ENCODE measurements at places on chromosomes 4 and X.

- DNase-seq: no peak
Measured at GRCh38 chr4:2399216-2399615, 19.2 kb downstream of the ZFYVE28 start.

DNA sequence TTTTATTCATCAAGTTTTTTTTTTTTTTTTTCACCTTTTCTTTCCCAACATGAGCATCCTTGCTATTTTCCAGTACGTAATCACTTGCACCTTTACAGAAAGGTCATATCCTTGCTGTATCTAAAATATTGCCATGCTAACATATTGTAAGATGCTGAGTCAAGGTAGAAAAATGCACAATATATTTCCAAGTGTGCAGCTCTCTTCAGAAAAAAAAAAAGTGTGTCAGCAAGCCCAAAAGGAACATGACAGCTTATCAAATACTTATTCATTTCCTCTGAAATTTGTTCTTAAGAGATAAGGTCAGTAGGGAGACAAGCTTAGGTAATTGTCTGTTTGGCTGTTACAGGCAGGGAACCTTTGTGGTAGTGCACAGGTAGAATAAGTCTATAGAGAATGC lies 27.0 kb downstream of the SH2D1A start:
- no peak for DNase-seq

GRCh38 chr4:148216866-148217814 lies 225.1 kb downstream of the NR3C2 start:
- DNase-seq: no peak

DNA sequence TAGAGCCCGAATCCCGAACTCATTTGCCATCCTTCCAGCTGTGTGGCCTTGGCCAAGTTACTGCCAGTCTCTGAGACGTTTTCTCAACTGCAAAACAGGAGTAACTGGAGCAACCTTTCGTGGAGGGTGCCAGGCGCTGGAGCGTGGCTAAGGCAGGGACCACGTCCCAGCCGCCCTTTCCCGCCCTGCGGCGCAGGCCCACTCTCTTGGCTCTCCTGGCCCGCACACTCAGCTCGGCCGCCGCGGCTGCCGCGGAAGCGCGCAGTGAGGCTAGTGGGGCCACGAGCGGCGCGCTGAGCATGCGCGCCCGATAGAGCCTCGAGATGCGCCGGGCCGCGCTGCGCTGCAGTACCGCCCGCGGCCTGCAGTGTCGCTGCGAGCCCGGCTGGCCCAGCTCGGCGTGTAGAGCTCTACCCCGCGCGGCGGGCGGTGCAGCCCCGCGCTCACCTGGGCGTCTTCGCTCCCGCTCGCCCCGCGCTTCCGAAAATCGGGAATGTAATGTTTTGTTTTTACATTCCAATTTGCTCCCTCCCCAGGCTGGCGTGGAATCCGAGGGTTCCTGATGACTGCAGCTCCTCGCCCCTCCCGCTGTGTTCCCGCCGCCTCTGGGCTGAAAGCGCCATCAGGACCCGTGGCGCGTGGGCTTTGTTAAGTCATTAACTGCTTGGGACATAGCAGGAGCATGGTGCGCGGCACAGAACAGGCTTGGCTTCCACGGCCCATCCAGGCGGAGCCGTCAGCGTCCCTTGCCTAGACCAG lies 4.0 kb upstream of the ZNF518B start:
- DNase-seq: peak; percentile 66

GRCh38 chr4:24114919-24115500 lies 225.2 kb upstream of the PPARGC1A start:
- no peak for DNase-seq

- no peak for DNase-seq
Measured at GRCh38 chr4:154687840-154688239, 56.0 kb upstream of the LRAT start.

- DNase-seq: no peak
Measured at GRCh38 chr4:39406763-39407583, at the start of gene KLB. KLB (plus strand) TSS chr4:39406930; CDS start chr4:39406950, 20 bp downstream.

GRCh38 chrX:118216087-118216486 lies 99.5 kb upstream of the KLHL13 start:
- DNase-seq: no peak

DNA sequence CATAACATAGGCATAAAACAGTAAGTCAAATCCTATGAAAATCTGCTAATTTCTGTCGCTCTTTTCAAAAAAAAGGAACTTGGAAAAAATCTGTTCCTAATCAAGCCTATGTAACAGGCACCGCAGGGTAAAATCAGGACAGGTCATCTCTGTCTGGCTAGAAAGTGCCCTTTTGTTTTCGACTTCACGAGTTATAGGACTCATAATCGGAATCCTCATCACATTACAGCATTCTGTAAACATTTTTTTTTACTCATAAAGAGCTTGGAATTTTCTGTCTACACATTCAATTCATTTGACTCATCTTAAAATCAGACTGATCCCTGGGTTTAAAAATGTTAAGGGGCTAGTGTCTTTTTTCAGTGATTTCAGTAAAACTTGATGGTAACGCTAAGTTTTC lies 181.7 kb upstream of the TBC1D9 start:
- no peak for DNase-seq

GRCh38 chrX:13076176-13076961 lies 31.9 kb upstream of the FAM9C start:
- DNase-seq: no peak

GRCh38 chrX:72408885-72409284 lies 103.2 kb upstream of the CITED1 start:
- no peak for DNase-seq

- no peak for DNase-seq
Measured at GRCh38 chr4:149322203-149322602, 493.4 kb downstream of the IQCM start.

- no peak for DNase-seq
Measured at GRCh38 chr4:156764846-156765245, 206.8 kb downstream of the PDGFC start.

DNA sequence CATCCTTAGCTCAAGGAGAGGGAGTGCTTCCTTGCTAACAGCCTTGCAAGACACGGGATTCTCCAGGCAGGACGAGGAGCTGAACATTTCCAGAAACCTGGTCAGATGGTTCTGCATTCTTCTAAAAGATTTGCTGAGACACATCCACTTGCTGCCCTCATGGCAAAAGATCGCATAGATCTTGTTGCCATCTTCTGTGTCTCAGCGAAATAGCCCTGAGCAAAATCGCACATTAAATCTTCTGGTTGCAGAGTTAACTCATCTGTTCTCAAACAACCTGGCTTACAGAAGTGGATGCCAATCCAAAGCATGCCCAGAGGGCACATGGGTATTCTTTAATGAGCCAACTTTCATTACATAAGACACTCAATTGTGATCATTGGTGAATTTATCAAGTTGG lies 167.5 kb downstream of the PRKX start:
- no peak for DNase-seq

DNA sequence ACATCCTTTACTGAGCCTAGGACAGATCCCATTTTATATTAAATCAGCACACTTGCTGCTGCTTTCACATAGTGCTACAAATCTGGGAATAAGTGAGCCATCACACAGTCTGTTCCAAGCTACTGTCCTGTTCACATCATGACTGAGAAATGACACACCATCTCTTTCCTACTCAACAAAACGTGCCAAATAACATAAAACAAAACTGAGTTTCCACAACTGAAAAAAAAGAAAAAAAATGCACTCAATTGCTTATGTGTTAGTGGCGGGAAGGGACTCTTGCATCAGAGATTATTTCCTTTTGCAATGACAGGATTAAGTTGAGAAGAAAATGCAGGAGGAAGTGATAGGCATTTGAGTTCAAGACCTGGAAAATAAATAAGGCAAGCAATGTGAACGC lies 109.0 kb downstream of the SHROOM4 start:
- no peak for DNase-seq

- DNase-seq: no peak
Measured at GRCh38 chrX:18647621-18648020, 24.3 kb downstream of the RS1 start.

DNA sequence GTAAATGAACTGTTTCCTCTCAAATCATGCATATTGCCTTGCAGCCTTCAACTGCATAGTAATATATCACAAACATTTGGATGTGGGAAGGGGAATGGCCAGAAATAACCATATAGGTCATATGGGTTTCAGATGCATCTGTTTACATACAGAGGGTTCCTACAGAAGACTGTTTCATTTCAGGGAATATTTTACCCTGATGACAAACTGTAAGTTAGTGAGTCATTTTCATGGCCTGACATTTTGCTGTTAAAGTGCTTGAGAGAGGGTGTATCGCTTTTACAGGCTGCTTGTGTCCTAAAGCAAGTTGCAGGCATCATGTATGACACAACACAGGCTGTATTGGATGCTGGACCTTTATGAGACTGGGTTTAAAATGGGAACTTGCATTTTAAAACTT lies 25.5 kb upstream of the AMOT start:
- no peak for DNase-seq

GRCh38 chrX:39527025-39527424 lies 570.7 kb downstream of the BCOR start:
- DNase-seq: no peak

- no peak for DNase-seq
Measured at GRCh38 chr4:31327031-31327430, 606.9 kb downstream of the PCDH7 start.

DNA sequence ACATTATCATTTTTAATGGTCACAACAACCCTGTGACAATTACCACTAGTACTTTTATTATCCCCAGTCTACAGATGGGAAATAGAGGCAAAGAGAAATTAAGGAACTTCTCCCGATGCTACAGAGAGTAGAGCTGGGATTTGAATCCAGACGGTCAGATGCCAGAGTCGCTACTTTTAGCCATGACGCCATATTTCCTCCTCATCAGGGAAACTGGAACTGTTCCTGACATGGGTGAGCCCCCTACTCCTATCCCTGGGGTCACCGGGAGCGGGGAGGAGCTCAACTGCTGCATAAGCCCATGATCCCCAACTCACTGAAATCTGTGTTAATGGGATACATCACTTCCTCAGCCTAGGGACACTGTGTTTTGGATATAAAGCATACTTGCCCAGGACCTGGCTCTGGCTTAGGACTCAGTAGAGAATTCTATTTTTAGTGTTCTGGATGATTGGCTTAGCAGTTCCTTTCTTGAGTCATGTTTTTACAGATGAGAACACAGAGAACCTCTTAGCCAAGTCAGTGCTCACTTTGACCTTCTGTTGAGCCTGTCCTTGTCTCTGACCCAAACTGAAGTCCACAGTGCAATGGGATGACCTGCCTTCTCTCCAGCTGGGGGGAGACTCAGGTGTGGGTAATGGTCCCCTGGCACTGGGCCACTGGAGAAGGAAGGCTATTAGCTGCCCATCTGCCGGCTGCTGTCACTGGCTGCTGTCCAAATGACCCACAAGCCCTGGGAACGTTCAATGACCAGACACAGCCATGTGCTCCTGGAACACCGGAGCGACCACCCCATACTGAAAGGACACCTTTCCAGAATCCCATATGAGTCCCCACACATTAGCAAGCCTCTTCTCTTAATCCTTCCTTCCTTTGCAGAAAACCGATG lies 90.8 kb upstream of the SHISA3 start:
- no peak for DNase-seq

DNA sequence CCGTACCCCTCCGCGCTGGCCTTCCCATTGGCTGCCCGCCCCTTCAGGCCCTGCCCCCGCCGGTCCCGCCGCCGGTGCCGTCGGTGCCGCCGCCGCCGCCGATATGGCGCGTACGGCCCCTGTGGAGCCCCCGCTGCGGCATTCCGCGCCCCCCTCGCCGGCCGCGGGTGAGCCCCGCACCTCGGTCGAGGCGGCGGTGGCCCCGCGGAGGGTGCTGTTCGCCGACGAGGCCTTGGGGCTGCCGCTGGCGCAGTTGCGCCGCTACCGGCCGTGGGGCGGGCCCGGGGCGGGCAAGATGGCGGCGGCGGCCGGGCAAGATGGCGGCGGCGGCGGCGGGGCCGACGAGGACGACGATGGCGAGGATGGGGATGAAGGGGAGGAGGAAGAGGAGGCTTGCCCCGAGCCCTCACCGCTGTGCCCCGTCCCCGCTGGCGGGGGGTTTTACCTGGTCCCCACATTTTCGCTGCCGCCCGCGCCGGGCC lies at the start of gene PPP1R3F:
Gene PPP1R3F, plus strand, starts transcription at position 27 of the 482 bp plus-strand sequence. Its CDS starts 77 bp downstream, at position 104.
- no peak for DNase-seq

DNA sequence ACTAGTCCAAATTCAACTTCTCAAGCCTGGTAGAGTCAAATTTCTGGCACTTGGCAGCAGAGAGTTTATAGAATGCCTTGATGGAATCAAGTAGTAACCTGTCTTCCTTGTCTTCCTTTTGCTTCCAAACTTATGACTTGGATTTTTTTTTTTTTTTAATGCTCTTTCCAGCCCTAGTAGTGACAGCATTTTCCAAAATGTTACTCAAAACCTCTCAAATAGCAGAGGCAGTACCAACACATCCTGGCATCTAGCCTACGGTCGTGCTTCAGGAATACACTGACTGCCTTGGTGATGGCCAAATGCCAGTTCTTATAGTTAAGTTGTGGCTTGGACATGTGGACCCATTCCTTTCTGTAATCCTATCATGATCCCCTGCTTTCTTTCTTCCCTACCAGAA lies 46.0 kb downstream of the GALNT7 start:
- no peak for DNase-seq

DNA sequence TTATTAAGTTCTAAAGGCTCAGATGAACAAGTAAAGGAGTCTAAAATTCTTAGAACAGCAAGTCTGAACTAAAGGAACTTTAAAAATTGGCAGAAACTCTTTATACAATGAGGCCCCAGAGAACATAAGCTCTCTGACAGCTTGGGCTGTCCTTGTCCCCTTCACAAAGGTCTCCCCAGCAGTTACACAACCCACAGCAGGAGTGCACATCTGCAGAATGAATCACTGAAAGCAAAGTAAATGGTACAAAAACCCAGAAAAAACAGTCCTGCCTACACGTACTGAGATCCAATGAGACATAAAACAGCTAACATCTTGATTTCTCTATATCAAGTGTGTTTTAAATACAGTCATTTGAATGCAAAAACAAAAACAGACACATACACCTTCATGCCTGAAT lies 18.7 kb downstream of the RBBP7 start:
- DNase-seq: no peak

DNA sequence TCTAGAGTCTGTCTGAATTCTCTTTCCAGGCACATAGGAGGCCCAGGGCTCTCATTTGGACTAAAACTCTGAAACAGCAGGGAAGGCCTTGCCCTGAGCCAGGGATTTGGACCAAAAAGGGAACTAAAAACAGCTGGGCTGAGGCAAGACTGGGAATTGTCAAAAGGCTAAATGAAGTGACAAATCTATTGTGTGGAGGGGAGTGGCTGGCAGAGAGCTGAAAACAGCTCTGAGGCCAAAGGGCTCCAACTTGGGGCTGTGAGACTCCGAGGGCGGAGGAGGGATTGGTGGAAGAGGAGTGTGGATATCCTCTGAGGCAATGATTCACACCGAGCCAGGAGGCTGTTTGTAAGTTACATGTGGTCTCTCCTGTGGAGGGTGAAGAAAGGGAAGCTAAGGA lies 63.2 kb downstream of the PHEX start:
- no peak for DNase-seq

GRCh38 chr4:153573881-153574802 lies 108.0 kb downstream of the TMEM131L start:
- DNase-seq: no peak
